SHP77 treated with DMSO at 0.1 percent for 48 hours (cell line): ENCODE measurements at places on chromosomes 1 and 21.

DNA sequence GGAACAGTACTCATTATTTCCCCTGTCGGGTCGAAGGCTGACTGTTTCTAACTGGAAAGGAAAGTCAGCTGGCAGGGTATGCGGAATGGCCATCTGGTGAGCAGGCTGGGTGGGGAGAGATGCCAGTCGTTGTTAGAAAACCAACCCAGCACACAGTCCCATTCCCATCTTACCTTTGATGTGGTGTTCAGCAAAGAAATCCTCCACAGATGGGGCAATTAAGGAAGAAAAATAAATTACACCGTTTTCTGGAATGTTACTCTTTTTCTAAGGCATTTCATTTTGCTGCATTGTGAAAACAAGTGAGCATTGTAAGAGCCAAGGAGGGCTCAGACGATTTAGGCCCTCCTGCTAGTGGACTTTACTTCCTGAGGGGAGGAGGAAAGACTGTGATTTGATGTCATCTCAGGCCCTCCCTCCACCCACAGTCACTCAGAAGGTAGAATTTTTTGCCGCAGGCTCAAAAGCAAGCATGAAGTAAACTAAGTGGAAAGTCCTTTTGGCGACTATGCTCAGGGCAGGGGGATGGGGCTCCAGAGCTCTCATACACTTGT, at the start of gene SLC16A4:
Gene SLC16A4 (minus strand): TSS at position 335 of the 554 bp plus-strand sequence. CDS start 1,703 bp downstream, outside the sequence.
- no peak for DNase-seq

GRCh38 chr1:63983391-63984256, 209.8 kb downstream of the ROR1 start:
- DNase-seq: no peak

- DNase-seq: no peak
Measured at GRCh38 chr1:24415910-24416665, 486 bp downstream of the NIPAL3 start.

DNA sequence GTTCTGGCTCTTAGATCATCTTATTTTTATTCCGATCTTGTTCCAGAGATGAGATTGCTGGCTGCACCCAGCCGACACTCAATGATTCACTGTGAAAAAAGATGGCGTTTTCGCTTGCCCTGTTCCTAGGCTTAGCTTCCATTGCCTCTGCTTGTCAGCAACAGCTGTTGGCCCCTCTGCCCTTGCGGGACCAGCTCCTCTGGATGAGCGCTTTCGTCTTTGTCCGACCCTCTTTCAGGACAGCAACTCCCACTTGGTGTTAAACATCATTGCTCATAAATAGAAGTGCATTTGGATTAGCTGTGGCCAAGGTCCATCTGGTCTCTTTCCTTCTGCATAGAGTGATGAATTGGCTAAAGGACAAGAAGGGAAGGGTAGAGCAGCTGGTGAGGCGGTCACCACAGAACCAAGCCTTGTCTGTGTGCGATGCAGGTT, 43.5 kb upstream of the SCCPDH start:
- DNase-seq: no peak

GRCh38 chr1:83829106-83829505, 169.8 kb downstream of the TTLL7 start:
- no peak for DNase-seq

GRCh38 chr1:160580221-160580812, 1.0 kb upstream of the CD84 start:
- no peak for DNase-seq
